Progenitor cell of endocrine pancreas (in vitro differentiated cells): ENCODE measurements at places on chromosomes 5 and 9. TPM values are rescaled to one million over a fixed set of nuclear protein-coding genes. Genes with fewer than 3 reads are reported as not detected.

Gene C9orf50
- total RNA-seq = 0.27 and 0.43 TPM in 2 replicates

Gene LCN1
- not detected in 2 replicates for total RNA-seq

Gene GRM6
- total RNA-seq = not detected in 2 replicates

Gene ZFP37
- total RNA-seq = 7.9 and 8.7 TPM in 2 replicates

Gene STPG3
- total RNA-seq = not detected in 2 replicates

Gene PCDHA1
- total RNA-seq = not detected in 2 replicates

Gene CDH6
- total RNA-seq = 132 and 173 TPM in 2 replicates

GRCh38 chr9:75372499-75373268, 284.4 kb downstream of the OSTF1 start:
- DNase-seq = no peak

GRCh38 chr5:68147659-68148058, 67.9 kb upstream of the PIK3R1 start:
- DNase-seq = no peak

DNA sequence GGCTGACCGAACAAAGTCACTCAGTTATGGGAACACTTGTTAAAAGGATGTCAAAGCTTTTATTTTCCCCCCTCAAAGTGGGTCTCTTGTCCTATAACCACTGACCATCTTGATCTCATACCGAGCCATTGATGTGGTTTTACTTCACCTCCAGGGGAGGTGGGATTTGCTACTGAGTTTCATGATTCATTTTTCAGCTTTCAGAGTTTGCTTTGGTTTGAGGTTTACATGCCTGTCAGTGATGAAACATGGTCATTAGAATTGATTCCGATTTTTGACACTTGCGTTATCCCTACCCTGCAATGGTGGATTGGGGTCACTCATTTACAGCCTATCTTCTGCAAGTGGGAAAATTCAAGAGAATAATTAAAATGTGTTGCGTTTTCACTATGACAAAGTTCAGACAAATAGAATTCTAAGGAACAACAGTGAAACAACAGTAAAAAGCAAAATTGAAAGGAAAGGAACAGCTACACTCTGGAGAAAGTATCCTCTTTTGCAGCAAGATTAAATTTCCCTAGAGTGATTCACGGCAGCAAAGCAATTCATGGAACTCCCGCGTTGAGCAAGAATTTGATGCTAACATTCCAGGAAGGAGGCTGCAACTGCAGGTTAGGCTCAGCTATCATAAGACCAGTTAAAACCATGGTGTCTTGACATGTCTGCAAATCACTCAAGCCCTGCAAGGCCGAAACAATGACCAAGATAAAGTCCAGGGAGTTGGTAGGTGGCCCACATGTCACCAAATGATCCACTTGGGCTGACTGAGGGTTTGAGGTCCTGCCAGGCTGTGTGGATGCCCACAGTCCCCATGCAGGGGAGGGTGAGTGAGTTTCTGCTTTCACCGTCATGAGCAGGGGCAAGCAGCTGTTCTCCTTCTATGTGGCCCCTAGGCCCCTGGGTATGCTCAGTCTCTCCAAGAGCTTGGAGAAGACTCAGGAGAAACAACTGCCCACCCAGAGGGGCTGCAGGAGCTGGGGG, 9.4 kb downstream of the GADD45G start:
- DNase-seq = no peak

DNA sequence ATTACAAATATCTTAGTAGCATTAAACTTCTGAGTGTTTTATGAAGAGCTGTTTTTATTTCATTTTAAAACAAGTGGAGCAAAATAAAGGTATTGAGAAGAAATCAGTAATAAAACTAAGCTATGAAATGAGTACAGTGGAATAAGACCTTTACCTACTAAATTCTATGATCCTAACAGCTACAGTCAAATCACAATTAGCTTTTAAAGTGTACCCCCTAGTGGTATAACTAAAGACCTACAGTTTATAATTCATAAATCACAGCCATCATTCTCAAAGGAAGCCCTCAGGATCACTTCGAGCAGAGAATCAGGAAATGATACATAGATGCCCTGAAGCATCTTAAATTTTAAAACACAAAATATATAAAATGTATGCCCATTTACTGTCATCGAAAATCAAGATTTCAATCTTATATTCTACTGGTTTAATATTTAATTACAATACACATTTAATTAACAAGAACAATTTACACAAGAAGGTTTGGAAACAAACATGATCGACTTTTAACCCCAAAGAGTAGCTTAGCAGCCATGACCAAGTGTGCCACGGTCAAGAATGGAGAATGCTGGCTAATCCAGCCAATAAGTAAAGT, 12.3 kb downstream of the CCNH start:
- DNase-seq = no peak

GRCh38 chr5:96330530-96331140, 102.4 kb downstream of the PCSK1 start:
- no peak for DNase-seq

GRCh38 chr5:132389051-132389331, 19.5 kb downstream of the SLC22A5 start:
- DNase-seq = no peak
